ENCODE measurements at places on chromosomes 1 and 21. TPM values are rescaled to one million over a fixed set of nuclear protein-coding genes. Genes with fewer than 3 reads are reported as not detected.

BMP8B gene
- total RNA-seq: 0.40 TPM

DNA sequence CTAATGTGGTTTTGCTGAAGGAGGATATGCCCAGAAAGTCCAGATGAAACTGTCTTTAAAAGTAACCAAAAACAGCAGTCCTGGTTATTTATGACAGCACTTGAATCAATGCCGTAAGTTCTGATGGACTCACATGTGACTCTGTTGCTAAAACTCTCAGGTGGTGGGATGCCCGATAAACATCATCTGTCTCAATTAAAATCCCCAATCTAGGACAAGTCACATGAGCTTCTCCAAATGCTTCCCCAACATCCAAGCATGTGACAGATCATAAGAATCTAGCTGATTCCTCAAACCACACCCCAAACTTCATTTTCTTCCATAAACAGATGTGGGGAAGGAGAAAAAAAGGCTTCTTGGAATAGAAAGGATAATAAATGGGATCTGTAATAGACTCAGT, 786 bp upstream of the CTSK start:
- DNase-seq: no peak

FAM177B gene
- total RNA-seq: not detected

DNA sequence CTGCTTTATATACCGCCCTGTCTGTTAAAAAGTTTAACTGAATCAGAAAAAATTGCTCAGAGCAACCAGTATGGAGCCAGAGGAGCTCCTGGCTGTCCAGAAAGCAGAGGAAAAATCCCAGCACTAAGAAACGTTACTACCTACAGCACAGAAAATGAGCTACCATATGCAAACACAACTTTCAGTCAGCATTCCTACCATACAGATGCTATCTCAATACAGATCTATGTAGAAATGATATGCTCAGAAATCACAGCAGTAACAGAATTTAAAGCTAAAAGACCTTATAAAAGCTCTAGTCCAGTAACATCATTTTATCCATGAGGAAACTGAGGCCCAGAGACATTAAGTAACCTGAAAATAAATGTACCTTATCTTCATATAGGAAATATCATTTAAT, 38.7 kb downstream of the PCNX2 start:
- DNase-seq: no peak

- DNase-seq: no peak
These were observed 13.9 kb downstream of the ADAM30 start for GRCh38 chr1:119882132-119883049.

DNA sequence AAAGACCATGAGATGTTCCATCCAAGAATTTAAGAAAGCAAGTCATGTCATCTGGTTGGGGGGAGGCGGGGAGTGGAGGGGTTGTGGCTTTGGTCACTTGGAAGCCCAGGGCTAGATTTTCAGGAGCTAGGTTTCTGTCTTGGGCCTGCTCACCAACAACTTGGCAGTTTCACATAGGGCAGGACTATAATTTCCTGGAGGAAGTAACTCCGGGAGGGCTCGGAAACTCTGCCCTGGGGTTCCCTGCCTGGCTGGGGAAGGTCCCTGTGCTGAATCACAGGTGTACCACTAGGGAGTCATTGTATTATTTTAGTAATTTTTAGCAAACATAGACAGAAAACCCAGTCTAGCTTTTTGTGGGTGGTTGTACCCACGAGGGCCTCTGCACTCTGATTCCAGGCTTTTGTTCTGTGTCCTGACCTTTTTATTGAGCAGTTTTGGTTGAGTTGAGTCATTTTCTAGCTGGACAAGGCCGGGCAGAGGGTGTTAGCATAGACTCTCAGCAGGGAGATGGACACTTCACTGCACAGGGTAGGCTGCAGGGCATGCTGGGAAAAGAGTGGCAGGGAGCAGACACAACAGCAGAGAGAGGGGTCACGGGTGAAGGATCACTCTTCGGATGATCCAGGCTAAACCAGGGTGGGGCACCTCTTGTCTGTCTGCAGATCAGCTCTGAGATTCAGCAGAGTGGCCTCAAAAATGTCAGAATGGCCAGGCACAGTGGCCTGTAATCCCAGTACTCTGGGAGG, 144.7 kb downstream of the GRIK3 start:
- no peak for DNase-seq

- peak; percentile 53 for DNase-seq
These were observed 7.2 kb downstream of the TUFT1 start for GRCh38 chr1:151547119-151547899.

- no peak for DNase-seq
These were observed 74.7 kb downstream of the RUNX1 start for GRCh38 chr21:34974162-34974981.

- no peak for DNase-seq
These were observed 62.5 kb downstream of the PEX14 start for GRCh38 chr1:10537082-10537766.

DNA sequence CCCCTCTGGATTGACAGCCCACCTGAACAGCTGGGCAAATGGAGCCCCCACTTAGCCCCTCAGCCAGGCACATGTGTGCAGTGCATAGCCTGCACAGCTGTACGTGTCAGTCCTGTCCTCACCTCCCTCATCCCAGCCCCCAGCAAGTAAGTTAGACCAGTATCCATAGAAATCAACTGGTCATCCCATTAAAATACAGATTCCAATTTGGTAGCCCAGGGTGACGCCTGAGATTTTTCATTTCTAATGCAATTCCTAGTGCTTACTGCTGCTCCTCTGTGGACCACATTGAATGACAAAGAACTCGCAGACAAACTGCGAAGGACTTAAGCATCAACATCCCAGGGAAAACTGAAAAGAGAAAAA, 99.0 kb upstream of the GJB5 start:
- no peak for DNase-seq

DNA sequence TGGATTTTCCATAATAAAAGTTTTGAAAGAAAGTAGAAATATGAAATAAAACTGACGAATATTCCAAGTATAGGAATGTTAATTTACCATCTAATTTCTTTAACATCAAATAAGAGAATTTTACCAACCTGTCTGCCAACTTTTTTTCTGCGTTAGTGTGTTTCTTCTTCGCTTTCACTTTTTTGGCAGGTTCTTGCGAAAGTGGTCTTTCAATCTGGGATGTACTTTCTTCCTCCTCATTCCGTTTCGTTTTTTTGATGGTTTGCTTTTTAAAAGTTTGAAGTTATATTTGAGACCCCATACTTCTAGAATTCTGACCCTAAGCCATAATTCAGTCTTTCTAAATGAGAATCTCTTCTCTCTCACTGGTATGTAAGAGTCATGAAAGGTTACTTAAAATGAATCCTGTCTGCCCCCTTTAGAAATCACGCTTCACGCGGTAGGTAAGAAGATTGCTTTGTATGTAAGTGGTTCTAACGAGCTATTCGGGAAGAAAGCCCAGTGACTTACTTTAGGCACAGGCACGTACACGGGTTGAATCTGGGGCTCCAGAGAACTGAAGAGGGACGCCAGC, 580 bp downstream of the RBM34 start:
- no peak for DNase-seq

DNA sequence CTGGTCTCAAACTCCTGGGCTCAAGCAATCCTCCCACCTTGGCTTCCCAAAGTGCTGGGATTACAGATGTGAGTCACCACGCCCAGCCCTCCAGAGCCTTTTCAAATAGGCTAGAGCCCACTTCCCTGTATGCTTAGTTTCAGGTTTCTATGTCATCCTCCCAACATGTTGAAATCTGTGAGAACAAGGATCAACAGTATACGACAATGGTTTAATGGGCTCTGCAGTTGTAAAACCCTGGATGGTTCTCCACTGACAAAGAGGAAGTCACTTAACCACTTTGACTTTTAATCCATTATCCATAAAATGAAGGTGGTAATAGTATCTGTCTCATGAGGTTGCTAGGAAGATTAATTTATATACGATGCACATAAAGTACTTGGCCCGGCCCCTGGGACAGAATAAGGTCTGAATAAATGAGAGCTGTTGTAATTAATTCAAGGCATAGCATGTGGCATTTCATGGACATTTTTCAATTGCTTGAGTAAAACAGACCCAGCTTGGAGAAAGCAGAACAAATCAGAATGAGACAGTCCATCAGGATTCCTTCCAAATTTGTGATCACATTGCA, 113.9 kb upstream of the ZNF648 start:
- no peak for DNase-seq

CYP4A11 gene
- total RNA-seq: not detected

MYBPH gene
- total RNA-seq: not detected

- DNase-seq: peak; percentile 55
These were observed 72.8 kb downstream of the S1PR1 start for GRCh38 chr1:101309334-101310311.

IER5 gene
- 15.9 TPM for total RNA-seq

DNA sequence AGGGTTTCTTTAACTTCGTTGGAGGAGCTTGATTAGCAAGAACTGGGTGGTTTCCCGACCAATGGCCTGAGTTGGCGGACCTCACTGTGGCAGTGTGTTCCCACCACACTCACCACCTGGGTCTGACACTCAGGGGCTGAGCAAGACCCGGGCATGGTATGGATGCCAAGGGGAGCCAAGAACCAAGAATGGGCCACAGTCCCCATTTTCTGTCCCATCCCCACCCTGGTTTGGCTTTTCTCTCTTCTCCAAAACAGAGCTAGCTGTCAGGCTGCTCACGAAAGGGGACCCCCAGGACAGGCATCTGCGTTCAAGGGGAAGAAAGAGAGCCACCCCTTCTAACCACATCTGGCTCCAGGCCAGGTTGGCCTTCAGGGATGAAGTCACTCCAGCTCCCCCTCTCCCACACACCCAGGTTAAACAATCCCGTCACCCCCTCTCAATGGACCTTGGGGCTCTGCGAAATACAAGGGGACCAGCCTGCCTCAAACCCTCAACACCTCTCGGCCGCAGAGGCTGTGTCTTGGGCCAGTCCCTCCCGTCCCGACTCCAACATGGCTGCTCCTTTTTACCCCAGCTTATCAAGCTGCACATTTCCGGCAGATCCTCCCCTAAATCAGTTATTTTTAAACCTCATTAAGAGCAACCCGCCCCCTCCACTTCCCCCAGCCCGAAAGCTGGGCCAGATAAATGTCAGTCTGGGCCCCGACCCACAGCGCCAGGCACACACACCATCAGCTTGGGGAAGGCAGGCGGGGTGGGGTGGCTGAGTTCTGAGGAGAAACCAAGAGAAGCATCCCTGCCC, 3.4 kb downstream of the TAGLN2 start:
- DNase-seq: no peak

DNA sequence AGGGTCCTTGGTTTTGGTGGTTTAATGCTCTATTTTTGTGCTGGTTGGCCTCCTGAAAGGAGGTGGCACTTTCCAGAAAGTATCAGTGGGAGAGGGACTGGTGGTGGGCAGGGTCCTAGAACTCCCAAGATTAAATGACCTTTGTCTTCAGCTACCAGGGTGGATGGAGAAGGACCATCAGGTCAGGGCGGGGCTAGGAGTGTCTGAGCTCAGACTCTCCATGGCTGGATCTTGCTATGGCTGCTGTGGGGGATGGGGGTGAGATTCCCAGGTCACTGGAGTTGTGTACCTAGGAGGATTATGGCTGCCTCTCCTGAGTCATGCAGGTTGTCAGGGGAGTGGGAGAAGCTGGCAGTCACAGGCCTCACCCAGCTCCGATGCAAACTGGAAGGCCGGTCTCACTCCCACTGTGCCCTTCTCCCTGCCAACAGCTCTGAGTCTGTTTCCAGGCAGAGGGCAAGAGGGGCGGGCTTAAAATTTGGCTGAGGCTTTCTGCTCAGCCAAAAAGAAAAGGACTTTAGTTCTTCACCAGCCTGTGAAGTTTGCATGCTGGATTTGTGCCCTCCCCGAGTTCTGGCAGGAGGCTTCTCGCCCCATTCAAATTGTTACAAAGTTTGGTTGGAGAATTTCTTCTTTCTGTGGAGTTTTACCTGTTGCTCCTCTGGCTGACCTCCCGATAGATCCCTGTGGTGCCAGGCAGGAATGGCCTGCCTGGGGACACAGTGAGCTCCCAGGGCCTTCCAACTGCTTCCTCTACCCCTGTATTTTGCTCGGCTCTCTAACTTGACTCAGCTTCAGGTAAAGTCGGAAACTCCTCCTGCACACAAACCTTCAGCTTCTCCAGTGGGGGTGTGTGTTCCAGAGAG, 13.1 kb upstream of the KYAT3 start:
- DNase-seq: no peak

- DNase-seq: peak; percentile 64
These were observed 21.5 kb upstream of the LEFTY2 start for GRCh38 chr1:225962440-225962975.

DNA sequence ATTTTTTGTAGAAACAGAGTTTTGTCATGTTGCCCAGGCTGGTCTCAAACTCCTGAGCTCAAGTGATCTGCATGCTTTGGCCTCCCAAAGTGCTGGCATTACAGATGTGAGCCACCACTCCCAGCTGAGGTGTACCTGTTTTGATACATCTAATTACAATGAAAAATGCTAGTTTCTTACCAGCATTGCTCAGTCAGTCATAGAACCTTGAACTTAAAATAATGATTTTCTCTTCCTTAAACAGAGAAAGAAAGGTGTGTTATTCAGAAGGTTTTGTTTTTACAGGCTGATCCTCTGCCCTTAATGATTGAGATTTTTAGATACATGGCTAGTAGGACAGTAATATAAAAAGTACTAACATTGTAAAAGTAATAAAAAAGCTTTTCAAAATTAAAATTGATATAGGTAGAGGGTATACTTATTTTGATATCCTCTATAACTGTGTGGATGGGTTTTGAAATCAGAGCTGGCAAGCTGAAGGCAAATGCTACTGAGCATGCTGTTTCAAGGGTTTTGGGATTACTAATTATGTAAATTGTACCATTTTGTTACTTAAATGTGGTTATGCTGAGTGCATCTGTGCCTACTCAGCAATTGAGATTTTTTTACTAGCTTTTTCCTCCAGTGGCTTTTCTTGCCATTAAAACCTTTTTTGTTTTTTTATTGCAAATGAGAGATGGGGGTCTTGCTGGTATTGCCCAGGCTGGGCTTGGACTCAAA, 16.1 kb downstream of the PRRC2C start:
- DNase-seq: no peak

MCOLN2 gene
- 0.52 TPM for total RNA-seq

- no peak for DNase-seq
These were observed 13.9 kb downstream of the PHLDA3 start for GRCh38 chr1:201455098-201455497.

- peak; percentile 96 for DNase-seq
These were observed at the start of gene NOC2L for GRCh38 chr1:958823-959730. Gene NOC2L (minus strand): TSS chr1:959256. CDS start chr1:959240, 16 bp downstream.

GRCh38 chr1:186014370-186015037, 280.3 kb downstream of the HMCN1 start:
- no peak for DNase-seq

- no peak for DNase-seq
These were observed 1.3 kb downstream of the ADAMTS1 start for GRCh38 chr21:26843933-26844257.

DNA sequence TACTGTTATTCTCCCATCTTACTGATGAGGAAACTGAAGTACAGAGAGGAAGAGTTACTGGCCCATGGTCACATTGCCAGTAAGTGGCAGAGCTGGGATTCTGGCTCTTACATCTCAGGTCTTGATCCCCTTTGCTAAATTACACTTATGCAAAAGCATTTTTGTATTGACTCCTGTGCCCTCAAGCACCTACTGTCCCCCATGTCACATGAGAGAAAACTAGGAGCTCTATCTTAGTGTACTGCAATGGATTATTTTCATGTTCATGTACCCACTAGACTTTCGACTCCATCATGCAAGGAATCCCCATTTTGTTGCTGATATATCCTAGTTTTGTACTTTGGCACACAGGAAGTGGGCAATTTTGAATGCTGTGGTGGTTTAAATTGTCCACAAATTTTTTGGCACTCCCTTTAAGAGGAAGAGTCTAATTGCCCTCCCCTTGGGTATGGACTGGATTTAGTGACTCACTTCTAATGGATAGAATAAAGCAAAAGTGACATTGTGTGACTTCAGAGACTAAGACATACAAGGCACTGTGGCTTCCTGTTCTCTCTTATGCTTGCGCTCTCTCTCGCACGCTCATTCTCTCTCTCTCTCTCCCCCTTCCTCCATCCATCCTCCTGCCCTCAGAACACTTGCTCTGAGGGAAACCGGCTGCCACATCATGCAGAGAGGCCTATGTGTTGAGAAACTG, 43.5 kb upstream of the JAK1 start:
- no peak for DNase-seq
